T1000 (cell line): ENCODE measurements at places on chromosomes 6 and 20.

- no peak for DNase-seq
These were observed 982 bp downstream of the HECA start for GRCh38 chr6:139135578-139136545.

- no peak for DNase-seq
These were observed 28.4 kb downstream of the PRDM1 start for GRCh38 chr6:106114492-106114891.

GRCh38 chr20:48538058-48538825 lies 289.6 kb downstream of the PREX1 start:
- peak; percentile 18 for DNase-seq

DNA sequence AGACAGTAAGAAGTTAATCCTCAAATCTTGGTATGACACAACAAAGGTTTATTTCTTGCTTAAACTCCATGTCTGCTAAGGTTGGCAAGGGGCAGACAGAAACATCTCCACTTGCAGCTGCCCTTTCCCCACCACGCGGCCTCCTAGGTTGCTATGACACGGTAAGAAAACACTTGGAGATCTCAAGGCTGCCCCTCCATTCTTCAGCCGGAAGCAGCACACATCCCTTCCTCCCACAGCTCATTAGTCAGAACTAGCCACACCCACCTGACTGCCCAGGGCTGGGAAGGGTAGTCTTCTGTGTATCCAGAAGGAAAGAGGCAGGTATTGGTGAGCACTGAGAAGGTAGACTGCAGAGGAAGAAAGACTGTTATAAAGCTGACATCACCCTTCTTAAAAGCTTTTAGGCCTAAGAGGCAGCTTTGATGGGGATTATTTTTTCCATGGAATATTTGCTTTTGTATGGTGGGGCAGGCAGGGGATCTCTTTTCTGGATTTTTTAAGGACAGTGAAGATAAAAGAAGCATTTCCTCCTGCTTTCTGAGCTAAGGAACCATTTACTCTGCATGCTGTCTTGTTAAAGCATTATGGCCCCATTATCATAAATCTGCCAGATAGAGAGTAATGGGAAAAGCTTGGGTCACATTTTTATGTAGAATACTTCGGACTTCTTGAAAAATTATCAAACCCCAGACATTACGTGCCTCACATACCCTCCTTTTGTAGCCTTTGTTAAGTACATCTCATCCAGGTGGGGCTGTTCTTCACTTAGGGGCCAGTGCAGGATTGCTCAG lies 41.6 kb downstream of the MRAP2 start:
- no peak for DNase-seq

DNA sequence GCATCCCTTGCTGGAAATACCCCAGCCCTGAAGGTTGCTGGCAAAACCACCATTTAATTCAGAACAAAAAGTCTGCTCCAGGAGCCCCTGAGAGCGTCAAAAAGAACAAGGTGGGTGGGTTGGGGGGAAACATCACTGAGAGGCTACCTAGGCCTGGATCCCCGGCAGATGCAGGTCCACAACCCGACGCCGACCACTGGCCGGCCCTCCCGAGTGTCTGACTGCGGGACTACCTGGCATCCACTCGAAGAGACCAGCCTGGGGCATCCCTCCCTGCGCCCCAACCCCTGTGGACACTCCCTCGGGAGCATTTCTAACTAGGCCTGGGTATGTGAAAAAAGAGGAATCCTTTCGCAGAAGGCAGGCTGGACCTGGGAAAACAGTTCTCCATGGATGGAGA lies 47.2 kb downstream of the FAM209B start:
- no peak for DNase-seq

GRCh38 chr20:361561-361960 lies 14.7 kb downstream of the NRSN2 start:
- DNase-seq, result no peak

DNA sequence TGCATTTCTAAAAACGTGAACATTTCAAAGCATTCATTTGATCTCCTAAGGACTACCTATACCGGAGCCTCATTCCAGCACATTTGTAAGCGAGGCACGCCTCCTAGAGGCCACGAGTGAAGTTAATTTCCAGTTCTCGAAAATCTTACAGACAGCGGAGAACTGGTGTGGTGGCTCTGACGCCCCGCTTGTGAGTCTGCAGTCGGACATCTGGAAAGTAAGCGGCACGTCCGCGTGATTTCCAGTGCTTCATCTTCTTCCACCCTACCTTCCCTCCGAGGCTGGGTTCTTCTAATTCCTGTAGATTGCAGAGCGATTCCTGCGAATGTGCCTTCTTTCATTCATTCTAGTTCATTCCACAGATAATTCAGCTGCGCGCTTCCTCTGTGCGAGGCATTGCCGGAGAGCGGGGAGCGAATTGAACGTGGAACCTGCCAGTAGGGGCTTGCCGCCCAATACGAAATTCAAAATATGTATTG lies 810 bp upstream of the PRIM2 start:
- peak; percentile 74 for DNase-seq

GRCh38 chr6:27183060-27183832 lies 64.3 kb upstream of the PRSS16 start:
- DNase-seq, result no peak

DNA sequence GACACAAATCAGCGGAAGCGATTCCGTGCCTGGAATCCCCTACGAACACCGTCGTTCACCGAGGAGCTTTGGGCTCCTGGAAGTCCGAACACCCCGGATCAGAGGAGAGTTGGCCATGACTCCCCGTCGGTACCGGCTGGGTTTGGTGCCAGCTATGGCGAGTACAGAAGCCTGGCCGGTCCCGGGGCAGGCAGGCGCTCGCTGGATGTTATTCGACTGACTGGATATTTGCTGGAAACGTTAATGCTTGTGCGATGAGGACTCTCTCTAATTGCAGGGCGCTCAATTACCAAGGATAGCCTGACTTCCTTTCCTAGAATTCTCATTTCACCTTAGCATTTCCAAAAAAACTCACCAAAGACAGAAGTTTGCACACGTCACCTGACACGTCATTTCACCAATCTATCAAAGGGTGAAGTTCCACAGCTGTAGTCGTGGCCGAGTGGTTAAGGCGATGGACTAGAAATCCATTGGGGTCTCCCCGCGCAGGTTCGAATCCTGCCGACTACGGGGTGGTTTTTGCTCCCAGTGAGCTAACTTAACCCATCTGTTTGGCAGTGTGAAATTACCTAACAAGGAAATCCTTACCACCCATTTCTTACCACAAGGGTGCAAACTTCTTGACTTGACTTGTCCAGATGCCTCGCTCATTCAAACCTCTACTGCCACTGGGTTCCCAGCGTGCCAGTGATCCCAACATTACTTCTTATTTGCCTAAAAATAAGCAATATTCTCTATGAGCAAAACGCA lies 22.7 kb upstream of the ZNF184 start:
- DNase-seq, result no peak

- no peak for DNase-seq
These were observed 49.8 kb downstream of the PPARD start for GRCh38 chr6:35392111-35392702.

DNA sequence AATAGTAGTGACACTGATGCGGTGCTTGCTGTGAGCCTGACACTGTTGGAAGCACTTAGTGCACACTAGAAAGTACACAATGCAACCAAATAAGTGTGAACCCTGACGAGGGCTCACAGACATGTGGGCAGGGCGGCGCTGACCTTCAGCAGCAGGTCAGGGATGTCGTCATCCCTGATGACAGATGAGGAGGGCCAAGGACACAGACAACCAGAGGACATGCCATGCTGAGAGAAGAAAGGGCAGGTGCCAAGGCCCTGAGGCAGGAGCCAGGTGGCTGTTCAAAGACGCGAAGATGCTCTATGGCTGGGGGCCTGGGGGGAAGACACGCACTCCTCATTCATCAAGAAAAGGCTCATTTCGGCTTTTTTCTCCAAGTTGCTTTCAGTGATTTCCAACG lies 176.4 kb upstream of the CST7 start:
- DNase-seq, result no peak

GRCh38 chr6:20036141-20036677 lies 176.1 kb downstream of the MBOAT1 start:
- no peak for DNase-seq

DNA sequence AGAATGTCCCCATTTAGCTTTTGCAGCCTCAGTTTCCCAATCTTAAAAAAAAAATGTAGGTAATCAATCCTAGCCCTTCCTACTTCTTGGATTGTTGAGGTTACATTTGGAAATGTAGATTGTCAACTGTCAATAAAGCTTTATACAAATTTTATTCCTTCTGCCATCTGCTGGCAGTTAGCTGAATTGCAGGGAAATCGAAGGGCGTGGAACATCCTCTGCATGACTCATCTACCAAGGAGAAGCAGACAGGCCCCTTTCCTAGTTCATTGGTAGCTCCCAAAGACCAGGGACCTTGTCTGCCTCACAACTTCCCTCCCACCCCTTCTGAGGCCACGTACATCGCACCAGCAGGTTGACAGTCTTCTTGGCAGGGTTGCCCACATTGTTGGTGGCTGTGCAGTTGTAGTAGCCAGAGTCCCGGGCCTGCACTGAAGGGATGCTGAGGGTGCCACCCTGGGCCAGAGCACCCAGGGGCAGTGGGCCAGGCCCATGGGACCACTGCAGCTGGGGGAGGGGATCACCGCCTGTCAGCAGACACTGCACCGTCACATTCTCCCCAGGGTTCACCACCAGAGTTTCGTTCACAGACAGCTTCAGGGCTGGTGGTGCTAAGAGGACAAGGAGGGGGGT lies 43.6 kb downstream of the MDGA1 start:
- peak; percentile 46 for DNase-seq

DNA sequence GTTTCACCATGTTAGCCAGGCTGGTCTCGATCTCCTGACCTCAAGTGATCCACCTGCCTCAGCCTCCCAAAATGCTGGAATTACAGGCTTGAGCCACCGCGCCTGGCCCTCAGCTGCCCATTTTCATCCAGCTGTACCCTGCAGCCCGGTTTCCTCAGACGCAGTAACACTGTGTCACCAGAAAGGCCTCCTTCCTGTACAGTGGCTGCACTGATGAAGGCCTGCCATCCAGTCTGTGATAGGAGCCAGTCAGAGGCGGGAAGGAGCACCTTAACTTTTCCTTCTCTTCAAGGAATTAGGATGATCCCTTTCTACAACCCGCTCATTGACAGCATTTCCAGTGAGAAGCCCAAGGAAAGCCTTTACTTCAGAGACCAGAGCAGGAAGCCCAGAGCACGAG lies 75.9 kb downstream of the GFOD1 start:
- no peak for DNase-seq

- no peak for DNase-seq
These were observed 102.3 kb downstream of the SH3BGRL2 start for GRCh38 chr6:79733388-79733787.

DNA sequence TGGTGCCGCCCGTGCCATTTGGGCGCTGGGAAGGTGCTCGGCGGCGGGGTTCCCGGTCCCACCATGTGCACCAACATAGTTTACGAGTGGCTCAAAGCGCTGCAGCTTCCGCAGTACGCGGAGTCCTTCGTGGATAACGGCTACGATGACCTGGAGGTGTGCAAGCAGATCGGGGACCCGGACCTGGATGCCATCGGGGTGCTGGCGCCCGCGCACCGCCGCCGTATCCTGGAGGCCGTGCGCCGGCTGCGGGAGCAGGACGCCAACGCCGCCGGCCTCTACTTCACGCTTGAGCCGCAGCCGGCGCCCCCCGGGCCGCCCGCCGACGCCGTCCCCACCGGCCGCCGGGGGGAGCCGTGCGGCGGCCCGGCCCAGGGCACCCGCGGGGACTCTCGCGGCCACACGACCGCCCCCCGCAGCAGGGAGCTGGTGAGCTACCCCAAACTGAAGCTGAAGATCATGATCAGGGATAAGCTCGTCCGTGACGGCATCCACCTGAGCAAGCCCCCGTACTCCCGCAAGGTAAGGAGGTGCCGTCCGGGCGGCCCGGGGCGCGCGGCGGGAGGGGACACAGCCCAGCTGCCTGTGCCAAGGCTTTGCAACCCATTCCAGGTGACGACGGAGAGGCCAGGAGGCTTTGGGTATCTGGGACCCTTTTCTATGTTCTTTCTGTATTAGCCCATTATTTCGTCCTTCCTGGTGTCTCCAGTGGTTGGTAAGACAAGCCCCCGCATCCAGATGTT lies 547 bp downstream of the SAMD5 start:
- peak; percentile 52 for DNase-seq

DNA sequence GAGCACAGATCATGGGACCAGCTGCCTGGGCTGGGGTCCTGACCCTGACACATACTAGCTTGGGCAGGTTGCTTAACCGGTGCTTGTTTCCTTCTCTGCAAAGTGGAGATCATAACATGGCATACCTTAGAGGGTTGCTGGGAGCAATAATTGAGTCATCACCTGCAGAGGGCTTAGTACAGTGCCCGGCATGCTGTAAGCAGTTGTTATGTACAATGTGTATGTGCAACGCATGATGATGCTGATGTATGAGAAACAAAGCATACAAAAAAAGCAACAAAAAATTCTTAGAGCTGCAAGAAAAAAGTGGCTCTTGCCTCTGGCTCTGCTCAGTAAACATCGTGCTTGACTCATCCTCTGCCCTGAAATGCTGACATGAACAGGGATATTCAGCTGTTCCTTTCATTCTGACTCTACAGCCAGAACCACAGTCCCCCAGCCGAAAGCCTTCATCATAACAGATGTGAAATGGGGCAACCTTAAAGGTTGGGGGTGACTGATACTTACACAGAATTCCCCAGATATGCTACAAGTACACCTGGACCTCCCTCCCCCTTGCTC lies 91.7 kb downstream of the CLIC5 start:
- DNase-seq, result peak; percentile 43

GRCh38 chr6:91081452-91082067 lies 494.7 kb upstream of the MAP3K7 start:
- no peak for DNase-seq

DNA sequence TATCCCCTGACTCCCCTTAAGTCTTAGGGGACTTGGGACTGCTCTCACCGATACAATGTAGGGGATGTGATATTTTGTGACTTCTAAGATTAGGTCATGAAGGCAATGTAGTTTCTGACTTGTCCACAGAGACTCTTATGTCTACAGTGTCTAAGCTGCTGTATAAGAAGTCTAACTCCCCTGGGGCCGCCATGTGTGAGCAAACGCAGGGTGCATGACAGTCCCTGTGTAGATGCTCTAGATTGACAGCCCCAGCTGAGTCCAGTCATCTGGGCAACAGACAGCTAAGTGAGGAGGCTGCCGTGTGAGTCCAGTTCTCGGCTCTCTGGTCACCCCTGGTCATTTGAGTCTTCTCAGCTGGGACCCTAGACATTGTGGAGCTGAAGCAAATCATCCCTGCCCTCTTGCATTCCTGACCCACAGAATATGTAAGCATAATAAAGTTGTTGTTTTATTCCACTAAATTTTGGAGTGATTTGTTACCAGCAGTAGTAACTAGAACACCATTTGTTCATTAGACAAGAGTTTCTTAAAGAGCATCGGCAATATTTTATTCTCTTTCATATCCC lies 743.3 kb upstream of the CHD6 start:
- DNase-seq, result no peak

- no peak for DNase-seq
These were observed 6.8 kb downstream of the HUS1B start for GRCh38 chr6:650098-650497.

GRCh38 chr20:36384022-36384619 lies 78.0 kb downstream of the DLGAP4 start:
- DNase-seq, result no peak
